ENCODE measurements at places on chromosomes 3 and 15. TPM values are rescaled to one million over a fixed set of nuclear protein-coding genes. Genes with fewer than 3 reads are reported as not detected.

KBTBD13 gene
- polyA plus RNA-seq: not detected

DNA sequence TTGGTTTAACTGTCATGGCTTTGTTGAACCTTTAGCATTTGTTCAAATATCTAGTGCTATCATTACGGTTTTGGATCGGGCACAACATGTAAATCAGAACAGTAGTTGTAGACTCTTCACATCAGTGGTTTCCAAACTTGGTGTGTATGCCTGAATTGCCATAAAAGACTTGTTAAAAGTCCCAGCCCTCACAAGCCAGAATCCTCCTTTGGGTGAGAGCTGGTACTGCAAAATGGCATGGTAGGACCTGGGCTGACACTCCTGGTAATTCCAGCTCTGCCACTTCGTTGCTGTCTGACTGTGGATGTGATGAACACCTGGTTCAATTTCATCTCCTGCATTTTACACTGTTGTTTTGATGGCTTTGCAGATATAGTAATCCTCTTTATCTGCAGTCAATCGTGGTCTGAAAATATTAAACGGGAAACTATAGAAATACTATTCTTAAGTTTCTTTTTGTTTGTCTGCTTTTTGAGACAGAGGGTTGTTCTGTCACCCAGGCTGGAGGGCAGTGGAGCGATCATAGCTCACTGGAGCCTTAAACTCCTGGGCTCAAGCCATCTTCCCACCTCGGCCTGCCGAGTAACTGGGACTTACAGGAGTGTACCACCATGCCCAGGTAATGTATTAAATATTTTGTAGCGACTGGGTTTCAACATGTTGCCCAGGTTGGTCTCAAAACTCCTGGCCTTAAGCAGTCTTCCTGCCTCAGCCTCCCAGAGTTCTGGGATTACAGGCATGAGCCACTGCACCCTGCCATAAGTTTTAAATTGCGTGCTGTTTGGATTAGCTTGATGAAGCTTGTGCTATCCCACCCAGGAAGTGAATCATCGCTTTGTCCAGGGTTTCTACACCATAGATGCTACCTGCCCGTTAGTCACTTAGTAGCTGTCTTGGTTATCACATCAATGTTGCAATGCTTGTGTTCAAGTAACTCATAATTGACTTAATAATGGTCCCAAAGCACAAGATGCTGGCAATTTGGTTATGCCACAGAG lies 61.6 kb downstream of the RAB7A start:
- H3K36me3 ChIP-seq: no peaks in the 10 kb centered on the region
- DNase-seq: peak; percentile 11
- peak overlapping the region; percentile 77 for H3K4me3 ChIP-seq
- H3K4me1 ChIP-seq: peaks cover 63% of the 10 kb centered on the region
- H3K27me3 ChIP-seq: no peaks in the 10 kb centered on the region

DNA sequence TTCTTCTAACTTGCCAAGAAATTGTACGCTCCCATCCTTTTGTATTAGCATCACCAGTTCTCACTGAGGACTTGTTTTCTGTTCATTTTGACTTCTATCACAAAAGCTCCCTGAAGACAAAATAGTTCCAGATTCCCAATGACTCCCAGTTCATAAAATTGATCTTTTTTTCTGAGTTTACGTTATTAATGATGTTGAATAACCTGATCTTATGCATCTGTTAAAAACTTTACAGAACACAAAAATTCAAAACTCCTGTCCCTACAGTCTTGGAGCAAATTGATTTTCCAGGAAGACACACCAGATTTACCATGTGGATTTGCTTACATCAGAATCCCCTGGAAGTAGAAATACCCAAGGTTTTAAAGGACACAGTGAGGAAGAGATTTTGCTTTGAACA lies 8.3 kb upstream of the KCNMB2 start:
- H3K27ac ChIP-seq: no peak overlapping the region
- H3K4me3 ChIP-seq: no peak overlapping the region
- no peak for DNase-seq
- H3K4me1 ChIP-seq: no peaks in the 10 kb centered on the region
- no peaks in the 10 kb centered on the region for H3K36me3 ChIP-seq

- no peak for DNase-seq
- H3K27me3 ChIP-seq: peaks cover 11% of the 10 kb centered on the region
- H3K4me1 ChIP-seq: no peaks in the 10 kb centered on the region
Measured at GRCh38 chr15:48109856-48110531, 10.8 kb upstream of the SLC24A5 start.

DNA sequence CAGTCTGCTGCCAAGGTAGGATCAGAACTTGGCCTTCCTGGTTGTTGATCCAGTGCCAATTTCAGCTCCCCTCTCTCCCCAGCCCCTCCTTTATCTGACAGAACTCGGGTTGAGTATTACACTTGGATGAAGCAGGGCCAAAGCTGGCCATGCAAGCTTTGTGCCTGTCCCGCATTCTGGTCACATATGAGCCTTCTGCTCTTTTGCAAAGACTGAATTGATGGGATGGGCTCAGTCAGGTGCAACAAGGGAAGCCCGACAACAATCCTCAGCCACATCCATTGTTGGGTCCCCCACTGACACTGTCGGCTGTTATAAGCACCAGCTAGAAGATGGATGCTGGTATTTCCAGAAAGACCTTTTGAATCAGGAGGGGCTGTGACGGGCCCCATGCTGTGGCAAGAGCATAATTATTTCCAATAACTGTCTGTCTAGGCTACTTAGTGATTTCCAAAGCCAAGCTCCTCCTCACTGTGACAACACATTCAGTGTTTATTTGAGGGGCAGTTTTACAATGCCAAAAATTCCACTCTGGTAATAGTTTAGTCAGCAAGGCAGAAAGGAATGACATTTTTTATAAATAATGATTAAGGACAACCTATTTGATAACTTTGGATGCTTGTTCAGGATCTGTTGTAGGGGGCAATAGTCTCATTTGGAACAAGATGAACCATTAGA lies 146.8 kb upstream of the FRMD4B start:
- no peak for DNase-seq
- no peaks in the 10 kb centered on the region for H3K4me1 ChIP-seq
- no peak overlapping the region for H3K4me3 ChIP-seq
- H3K27me3 ChIP-seq: no peaks in the 10 kb centered on the region
- H3K27ac ChIP-seq: no peak overlapping the region
- no peaks in the 10 kb centered on the region for H3K36me3 ChIP-seq
